ENCODE measurements at places on chromosomes 12 and 14.
A peak's percentile ranks its signal among the peaks of the same experiment; 100 is the strongest.

DNA sequence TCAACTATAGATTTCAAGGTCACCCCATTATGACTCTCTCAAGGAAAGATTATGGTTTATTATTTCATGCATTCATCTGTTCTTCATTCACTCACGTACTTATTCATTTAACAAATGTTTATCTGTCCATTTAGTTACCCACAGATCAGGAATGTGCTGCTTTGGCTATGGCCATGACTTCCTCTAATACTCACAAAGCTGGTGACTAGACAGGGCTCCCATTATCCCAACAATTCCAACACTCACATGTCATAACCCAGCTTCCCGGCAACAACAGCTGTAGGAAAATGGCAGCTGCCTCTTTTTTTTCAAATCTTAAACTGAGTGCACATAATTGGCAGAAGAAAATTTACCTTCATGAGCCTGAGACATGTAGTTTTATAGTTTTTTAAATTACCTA, 190.8 kb upstream of the CCDC196 start:
- DNase-seq, result no peak

- DNase-seq, result peak; percentile 90
Observed at GRCh38 chr12:105084251-105085250, at the start of gene ALDH1L2. TSS of gene ALDH1L2 (minus strand) at chr12:105084458. CDS start at chr12:105084436, 22 bp downstream.

GRCh38 chr12:128724468-128725046, 99.2 kb downstream of the SLC15A4 start:
- no peak for DNase-seq

DNA sequence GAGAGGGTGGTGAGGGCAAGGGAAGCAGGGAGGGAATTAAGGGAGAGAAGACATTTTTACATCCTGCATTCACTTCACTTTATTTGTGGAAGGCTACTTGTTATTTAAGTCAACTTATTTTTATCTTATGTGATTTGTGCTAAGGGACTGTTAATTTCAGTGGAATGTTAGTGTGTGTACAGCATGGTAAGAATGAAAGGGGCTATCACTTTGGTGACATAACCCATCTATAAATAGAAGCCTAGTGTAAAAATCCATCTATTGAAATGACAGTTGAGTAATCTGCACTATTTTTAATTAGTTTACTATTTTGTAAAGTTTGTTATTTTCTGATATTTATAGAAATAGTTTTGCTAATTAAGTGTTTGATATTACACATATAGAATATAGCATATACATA, 16.8 kb upstream of the CHPT1 start:
- DNase-seq, result no peak

DNA sequence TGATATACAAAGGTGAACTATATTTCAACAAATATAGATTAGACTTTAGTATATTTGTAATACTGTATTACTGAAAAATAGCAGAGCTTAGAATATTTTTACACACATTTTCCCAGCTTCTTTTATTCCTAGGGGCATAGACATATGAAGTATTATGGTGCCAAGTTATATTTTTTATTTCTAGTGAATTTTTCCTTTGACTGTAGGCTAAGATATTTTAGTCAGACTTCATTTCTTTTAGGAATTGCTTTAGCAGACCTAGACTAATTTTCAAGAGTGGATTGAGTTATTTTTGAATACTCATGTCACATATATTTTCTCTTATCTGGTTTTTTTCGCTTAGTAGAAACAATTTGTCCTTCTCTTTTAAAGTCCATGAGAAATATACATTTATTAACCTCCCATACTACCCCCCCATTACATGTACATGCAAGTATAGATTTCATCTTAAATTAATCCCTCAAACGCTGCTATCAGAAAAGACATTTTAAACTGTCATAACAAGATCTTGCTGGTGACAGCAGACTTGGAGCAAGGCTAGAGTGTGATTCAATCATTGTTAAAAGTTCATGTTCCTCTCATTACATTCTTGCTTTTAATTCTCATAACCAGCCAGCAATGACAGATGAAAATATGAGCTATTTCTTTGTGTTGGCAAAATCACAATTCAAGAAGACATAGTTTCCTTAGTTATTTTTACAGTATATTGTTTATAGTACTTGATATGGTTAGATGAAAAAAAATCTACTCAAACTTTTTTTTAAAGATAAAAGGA, 456.1 kb downstream of the AEBP2 start:
- DNase-seq, result no peak

DNA sequence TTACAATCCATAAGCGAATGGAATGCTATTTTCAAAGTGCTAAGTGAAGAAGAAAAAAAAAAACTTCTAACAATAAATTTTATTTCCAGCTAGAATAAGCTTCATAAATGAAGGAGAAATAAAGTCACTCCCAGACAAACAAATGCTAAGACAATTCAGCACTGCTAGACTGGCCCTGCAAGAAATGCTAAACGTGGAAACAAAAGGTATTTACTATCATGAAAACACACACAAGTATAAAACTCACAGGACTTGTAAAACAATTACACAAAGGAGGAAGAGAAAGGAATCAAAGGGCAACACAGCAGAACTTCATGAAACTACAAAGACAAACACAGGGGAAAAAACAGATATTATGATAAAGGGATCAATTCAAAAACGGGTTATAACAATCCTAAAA, 85.8 kb upstream of the NELL2 start:
- DNase-seq, result no peak

DNA sequence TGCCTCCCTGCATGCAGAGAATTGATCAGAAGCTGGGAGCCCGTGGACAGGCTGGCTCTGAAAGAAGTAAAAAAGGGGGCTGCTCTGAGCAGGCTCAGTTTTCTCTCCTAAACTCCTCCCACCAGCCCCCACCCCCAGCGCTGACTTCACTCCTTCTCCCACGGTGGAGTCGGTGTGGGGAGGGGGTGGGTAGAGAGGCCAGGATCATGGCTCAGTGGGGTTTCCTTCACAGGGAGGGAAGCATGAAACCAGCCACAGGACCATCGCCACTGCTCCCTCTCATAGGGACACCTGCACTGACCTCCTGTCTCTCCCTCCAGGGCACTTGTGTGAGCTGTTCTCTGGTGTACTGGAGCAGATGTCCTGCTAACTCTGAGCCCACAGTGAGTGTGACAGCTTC, 78.9 kb downstream of the STAB2 start:
- DNase-seq, result no peak

GRCh38 chr14:74645756-74646470, 33.9 kb upstream of the LTBP2 start:
- no peak for DNase-seq

DNA sequence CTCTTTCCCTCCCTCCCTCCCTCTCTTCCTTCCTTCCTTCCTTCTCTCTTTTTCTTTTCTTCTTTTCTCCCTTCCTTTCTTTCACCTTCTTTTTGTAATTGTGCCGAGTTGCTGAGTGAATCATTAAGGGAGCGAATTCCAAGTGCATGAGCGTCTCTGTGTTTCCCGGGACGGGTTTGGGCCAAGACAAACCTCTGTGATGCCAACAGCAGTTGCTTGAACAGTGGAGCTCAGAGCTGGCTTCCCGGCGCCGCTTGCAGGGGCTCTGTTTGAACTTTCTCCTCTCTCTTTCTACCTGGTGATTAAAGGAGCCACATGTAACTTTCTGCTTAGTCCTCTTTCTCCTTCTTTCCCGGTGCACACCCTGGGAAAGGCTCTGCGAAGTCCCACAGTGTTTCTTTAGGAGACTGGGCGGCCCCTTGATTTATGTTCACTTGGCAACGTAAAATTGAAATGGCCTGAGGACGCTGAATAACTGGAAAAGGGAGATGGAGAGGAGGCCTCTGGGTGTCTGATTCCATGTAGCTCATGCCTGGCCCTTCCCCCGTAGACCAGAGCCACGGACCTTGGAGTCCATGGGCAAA, 33.7 kb upstream of the MAP1LC3B2 start:
- peak; percentile 84 for DNase-seq

DNA sequence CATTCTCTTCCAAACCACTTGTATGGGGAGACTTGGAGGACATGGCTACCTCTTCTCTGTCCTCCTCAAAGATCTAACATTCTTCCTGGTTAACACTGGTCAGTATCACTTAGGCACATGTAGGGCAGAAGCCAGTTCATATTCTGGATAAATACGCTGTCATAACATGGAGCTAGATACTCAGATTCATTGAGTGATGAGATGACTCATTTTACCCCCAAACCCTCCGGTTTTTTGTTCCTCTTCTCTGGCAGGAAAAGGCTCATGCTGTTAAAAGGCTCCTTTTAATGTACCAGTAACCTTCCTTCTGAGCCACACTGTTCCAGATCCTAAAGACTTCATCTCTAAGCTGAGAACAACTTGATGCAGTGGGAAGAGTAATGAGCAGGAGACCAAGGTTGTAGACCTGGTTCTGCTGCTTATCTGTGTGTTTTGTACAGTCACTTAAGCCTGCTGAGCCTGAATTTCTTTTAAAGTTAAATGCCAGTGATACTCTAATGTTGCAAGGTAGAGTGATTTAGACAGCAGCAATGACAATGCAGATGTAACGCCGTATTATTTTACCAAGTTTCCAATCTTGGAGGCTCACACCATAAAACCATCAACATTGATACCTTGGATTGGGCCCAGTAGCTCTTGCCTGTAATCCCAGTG, 57.3 kb upstream of the ELK3 start:
- DNase-seq, result no peak

DNA sequence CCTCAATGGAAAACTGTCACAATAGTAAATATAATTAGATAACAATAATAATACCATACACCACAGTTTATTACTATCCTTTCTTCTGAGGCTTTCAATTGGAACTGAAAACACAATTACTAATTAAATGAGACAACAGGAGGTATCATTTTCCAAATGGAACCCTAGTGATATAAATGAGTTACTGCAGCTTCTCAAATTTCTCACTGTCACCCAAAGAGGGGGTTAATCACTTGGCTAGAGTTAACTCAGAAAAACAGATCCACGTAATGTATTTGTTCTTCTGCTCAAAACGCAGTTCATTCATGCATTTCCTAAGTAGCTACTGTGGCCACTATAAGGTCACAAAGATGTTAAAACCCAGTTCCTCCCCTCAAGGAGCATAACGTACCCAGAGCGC, 120.9 kb upstream of the FOXN3 start:
- DNase-seq, result no peak

GRCh38 chr14:82420871-82421270, 887.2 kb upstream of the SEL1L start:
- no peak for DNase-seq

GRCh38 chr14:23321572-23322547, 603 bp downstream of the PABPN1 start:
- DNase-seq, result peak; percentile 82

GRCh38 chr12:110340706-110341105, 59.7 kb downstream of the ATP2A2 start:
- DNase-seq, result no peak

DNA sequence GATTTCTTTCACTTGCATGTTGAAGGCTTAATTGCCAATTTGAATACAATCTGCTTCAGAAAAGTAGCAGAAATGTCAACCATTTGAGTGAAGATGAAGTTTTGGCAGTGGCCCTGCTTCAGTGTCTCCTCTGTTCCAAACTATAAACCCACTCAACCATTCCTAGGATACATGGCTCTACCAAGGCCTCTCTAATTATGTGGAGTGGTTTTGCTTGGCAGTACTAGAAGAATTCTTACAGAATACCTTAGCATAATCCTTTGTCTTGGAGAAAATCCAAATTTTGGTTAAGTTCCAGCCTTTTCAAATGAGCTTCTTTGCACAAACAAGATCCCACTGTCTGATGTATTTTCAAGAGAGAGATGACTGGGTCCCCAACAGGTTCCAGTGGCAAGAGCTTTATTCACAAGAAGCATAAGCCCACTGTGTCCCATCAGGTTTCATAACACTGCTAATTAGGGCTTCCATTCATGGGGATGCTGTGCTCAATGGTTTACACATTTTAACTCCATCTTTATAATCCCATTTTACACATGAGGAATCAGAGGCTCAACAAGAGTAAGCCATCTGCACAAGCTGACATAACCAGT, 234.5 kb downstream of the IPO8 start:
- DNase-seq, result no peak

DNA sequence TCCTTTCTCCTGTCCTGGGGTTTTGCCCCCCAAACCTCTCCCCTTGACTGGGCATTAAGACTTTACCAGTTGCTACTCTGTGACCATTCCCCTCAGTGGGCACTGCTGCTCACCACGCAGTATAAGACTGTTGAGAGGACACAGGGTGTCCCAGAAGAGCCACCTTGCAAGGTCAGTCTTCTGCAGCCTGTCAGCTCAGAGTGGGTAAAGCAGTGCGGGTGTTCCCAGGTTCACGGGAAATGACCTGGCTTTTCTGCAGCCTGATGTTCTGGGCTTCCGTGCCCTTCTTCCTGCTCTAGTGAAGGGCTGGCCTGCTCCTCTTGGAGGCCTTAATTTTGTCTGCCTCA, 34.2 kb downstream of the KCNA1 start:
- DNase-seq, result no peak

DNA sequence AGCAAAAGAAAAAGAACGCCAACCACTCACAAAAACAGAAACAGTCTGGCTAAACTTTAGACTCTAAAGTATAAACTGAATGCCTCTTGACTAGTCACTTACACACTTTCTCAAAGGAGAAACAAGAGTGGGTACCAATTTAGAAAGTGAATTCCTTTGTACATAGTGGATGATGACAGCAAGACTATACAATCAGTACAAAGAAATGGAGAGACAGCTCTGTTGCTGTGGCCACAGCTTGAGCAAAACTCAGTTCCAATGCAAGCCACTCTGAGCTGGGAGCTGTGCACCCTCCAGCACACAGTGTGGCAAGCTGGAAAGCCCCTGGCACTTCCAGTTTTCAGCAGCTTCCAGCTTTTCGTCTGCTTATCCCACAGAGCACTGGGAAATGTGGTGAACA, 21.7 kb downstream of the NT5DC3 start:
- no peak for DNase-seq

GRCh38 chr12:56037161-56037560, 4.6 kb upstream of the RPS26 start:
- no peak for DNase-seq

- peak; percentile 80 for DNase-seq
Observed at GRCh38 chr12:121799156-121799841, 4.5 kb upstream of the SETD1B start.

DNA sequence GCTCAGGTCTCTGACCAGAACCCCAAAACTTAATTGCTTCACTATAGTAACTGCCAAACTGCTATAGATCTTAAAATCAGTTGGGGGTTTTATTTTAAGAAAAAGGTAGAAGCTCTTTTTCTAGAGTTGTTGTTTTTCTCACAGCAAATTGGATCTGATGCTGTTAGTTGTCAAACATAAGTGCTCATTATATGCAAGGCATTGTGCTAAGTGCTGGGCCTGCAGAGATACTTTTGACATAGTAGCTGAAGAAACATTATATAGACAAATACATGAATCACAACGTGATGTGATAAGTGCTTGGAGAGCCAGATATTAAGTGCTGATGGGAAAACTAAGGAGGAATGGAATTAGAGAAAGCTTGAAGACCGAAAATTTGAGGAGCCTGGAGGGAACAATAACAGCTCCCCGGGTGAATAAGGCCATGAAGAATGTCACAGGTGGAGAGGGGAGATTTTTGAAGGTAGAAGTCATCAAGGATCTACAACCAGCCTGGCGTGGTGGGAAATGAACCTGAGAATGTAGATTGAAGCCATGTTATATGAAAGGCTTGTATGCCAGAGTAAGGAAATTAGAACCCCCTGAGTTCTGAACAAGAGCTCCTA, 126.5 kb downstream of the DYRK2 start:
- DNase-seq, result no peak

Measured in sciatic nerve (tissue), 2 donors.